RPMI7951 (cell line): ENCODE measurements at places on chromosomes 12 and 14.

DNA sequence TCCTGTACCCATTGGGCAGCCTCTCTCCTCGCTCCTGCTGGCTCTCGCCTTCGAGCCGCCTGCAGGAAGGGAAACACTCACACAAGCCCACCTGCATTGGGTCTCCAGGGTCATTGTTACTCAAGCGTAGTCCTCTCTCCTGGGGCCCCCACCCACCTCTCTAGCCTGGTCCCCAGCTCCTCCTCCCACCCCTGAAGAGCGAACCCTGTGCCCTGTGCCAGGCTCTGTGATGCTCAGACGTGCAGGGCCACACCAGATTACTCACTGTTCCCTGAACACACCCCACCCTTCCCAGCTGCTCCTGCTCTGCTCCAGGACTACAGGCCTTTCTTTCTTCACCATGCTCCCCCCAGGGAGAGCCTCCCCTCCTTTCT lies 88.1 kb downstream of the NINJ2 start:
- peak; percentile 20 for DNase-seq

GRCh38 chr14:59292028-59292427 lies 103.6 kb downstream of the DAAM1 start:
- no peak for DNase-seq

DNA sequence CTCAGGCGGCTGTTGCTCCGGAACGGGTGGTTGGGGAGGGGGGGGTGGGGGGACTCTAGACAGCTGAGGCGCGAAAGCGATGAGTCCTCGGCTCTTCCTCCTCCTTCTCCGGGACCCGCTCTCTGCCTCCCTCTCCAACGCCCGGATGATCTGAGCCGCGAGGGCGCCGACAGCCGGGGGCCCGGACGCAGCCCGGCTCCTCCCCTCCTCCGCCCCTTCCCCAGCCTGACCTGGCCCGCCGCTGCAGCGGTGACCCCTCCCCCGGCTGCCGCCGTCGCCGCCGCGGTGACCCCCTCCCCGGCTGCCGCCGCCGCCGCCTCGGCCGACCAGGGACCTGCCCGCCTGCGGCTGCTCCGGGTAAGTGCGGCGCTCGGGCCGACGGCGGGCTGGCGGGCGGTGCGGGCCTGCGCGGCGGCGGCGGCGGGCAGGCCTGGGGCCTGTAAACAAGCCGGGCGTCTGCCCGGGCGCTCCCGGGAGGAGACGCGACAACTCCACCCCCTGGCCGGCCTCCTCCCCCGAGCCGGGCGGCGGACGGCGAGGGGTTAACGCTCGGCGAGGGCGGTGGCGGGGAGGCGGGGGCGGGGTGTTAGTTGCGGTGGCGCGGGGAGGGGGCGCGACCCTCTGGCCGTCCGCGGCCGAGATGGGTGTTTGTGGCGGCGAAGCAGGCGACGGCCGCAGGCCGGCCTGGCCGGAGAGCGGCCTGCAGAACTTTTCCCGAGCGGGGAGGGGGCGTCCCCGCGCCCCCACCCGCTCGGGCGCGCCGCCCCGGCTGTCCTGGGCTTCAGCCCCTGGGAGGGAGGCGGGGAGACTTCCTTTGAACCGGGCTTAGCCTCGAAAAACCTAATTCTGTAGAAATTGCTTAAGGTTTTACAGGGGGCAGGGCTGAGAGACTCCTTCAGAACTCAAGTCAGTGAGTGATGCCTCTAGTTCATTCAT lies 568 bp downstream of the PPM1A start:
- peak; percentile 68 for DNase-seq

DNA sequence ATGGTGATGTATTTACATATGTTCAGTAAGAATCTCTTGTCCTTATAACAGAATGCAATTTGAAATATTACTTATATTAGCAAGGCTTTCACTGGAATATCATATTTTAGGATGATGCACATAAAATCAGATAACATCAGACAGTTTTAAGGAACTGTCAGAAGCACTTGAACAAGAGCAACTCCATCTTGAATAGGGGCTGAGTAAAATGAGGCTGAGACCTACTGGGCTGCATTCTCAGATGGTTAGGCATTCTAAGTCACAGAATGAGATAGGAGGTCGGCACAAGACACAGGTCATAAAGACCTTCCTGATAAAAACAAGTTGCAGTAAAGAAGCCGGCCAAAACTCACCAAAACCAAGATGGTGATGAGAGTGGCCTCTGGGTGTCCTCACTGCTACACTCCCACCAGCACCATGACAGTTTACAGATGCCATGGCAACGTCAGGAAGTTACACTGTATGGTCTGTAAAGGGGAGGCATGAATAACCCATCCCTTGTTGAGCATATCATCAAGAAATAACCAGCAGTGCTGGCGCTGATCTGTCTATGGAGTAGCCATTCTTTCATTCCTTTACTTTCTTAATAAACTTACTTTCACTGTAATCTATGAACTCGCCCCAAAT lies 27.6 kb upstream of the ETV6 start:
- DNase-seq: peak; percentile 65

DNA sequence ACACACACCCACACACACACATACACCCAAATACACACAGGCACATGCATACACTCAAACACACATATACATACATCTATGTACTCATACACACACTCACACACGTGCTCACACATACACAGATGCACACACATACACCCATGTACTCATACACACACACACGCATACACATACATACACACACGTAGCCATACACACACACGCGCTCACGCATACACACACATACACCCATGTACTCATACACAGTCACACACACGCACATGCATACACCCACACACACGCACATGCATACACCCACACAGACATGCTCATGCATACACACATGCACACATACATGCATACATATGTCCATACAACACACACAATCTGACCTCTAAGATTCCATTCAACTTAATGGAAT lies 87.7 kb upstream of the ANO2 start:
- DNase-seq: no peak

GRCh38 chr12:93759512-93760081 lies 82.4 kb downstream of the CRADD start:
- DNase-seq: no peak

DNA sequence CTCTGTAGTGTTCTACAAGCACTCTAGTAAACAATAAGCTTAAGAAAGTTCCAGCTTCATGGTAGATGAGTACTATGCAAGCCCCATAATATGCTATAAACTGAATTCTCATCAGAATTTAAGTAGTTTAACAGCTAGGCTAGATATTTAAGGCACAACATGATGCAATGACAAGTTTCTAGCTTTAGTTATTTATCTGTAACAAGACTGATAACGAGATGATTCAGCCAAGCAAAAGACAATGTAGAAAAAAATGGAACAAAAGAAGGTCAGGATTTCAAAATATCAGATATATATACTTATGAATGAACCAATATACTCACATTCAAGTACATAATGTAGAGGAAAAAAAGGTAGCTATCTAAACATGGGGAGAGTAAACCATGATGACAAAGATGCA lies 61.0 kb upstream of the RERGL start:
- no peak for DNase-seq

GRCh38 chr14:39145266-39145966 lies 24.7 kb downstream of the TRAPPC6B start:
- DNase-seq: no peak

DNA sequence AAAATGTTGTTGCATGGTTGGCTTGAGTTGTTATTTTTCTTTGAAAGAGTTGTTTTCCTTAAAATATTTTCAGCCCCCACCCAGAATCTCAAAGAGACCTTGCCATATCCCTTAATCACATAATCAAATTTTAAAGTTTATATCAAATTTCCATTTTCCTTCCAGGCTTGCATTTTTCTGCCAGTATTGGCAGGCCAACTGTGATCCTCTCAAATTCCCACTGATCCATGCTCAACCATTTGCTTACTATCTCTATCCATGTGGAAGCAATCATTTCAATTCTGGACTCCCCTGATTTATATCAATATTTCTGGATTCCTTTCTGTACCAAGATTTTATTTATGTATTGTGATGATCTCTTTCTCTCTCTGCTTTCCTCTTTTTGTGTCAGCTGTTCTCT lies 64.2 kb upstream of the PYGL start:
- DNase-seq: no peak

DNA sequence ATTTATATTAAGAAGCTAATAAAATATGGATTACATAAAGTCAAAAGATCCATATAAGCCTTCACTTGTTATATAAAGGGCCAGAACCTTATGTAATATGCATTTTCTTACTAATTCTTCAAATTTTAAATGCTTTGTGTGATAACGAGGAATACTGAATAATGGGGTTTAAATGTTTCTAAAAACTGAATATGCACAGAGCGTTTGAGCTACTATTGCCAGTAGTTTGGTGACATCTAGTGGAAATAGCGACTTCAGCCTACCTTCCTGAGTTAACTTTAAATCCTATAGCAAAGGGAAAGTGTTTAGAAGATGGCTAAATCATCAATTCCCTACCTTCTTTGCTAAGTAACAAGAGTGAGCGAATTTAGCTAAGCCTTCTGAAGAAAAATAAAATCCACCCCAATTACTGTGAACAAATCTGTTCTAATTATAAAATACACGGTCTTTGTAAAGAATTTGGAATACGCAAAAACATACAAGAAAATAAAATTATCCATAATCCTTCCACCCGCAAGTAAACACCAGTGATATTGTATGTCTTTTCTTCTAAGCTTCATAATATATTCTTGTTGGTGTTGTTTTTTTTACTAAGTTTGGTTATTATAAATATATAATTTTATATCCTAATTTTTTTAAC lies 115.5 kb upstream of the G2E3 start:
- peak; percentile 27 for DNase-seq

GRCh38 chr12:25189656-25190055 lies 5.3 kb downstream of the DNAI7 start:
- peak; percentile 8 for DNase-seq

DNA sequence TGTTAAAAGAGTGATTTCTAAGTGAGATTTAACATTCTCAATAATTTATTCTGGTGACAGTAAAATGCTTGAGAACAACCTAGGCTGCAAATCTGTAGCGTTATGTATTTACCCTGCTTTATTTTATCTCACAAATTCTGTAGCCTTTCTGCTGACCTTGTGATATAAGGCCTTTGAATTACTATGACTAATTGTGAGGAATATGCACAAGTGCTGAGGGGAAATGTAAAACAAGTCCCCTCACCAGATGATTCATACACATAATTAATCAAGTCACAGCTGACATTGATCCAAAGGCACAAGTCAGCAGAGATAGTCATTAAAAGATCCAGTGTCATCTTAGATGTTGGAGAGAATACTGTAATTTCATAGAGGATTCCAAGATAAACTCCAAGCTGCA lies 992.7 kb upstream of the USP15 start:
- no peak for DNase-seq

DNA sequence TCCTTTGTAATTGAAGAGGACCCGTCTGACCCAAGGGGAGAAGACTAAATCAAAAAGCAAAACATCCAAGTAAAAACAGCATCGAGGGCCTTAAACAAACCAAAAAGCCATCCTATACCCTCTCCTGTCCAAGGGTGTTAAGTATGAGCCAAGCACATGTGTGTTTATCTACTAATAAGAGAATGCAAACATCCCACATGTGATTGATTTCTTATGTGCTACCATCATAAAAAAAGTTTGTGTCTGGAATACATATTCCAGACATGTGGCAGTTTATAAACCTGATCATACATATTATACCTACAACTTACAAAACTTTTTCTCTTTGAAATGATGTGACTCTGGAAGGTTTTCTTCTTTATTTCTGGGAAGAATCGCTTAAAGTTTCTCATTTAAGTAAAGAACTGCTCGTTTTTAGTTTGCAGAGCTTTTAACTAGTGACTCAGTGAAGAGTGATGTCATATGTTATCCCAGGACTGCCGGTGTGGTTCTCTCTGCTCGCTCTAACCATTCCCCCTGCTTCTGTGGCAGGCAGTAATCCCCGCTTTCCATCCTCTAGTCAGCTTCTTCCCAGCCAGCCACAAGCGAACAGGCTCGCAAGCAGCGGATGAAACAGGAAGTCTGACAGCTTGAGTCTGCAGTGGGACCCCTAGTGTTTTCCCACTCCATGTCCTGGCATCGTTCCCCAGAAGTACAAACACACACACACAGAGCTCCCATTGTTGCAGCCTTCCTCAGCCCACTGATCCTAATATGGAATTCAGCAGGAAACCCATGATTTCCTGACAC lies 431 bp upstream of the RHOJ start:
- DNase-seq: peak; percentile 81

DNA sequence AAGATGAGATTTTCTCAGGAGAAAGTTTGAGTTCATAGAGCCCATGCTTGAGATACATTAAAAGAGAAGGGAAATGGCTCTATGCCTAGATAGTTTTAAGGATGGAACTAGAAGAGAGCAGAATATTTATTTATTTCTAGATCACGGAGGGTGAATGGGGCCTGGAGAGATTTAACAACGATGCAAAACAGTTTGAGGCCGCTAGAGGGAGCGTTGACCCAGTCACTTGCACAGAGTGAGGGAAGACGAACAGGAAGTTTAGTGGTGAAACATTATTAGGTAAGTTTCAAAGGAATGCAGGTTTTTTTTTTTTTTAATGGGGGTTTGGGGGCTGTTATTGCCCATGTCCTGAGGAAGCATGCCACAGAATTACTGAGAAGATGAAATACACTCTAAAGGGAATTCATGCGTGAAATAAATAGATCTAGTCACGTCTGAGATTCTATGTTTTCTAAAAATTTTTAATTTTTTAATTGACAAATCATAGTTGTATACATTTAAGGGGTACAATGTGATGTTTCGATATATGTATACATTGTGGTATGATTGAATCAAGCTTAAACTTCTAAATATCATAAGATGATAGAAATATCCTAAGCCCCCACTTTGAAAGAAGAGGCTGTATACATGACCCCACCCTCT lies 14.8 kb upstream of the PPP1R1A start:
- peak; percentile 56 for DNase-seq

- DNase-seq: peak; percentile 76
These were observed 121.2 kb downstream of the RAD51B start for GRCh38 chr14:67940486-67941455.

- no peak for DNase-seq
These were observed 18.9 kb downstream of the GLIPR1L2 start for GRCh38 chr12:75409830-75410229.

DNA sequence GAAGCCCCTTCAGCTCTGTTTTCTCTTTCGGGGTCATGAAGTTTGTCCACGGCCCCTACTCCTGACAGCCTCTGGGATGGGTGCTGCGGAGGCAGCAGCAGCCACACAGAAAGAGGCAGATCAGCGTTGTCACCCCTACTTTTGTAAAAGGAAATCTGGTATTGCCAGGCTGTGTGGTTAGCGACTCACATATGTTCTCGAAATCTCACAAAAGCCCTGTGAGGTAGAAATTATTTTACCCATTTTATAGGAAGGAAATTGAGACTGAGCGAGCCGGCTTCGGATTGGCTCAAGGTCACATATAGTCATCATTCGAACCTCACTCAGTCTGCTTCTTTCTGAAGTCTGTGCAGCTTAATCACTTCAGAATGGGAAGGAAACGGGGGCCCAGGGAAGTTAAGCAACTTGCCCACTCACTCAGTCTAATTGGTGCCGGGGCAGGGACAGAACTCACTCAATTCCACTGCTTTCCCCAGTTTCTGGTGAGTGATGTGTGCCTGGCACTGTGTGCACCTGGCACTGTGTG lies 1.1 kb upstream of the CKAP4 start:
- DNase-seq: peak; percentile 12

GRCh38 chr12:9718968-9719367 lies 13.9 kb downstream of the CLECL1 start:
- DNase-seq: no peak
